ENCODE measurements at places on chromosomes 12 and 14.

DNA sequence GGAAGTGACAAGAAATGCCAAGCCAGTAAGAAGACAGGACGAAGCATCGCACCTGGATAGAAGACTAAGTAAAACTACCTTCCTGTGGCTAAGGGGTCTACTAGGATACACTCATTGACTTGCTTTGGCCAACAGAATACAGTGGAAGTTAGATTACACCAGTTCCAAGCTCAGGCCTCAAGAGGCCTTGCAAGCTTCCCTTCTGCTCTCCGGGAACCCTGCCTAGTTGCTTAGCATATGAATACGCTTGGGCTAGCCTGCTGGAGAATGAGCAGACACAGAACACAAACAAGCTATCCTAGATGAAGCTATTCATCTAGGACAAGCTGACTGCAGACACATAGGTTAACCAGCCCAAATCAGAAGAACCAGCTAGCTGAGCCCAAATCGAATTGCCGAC lies 97.0 kb downstream of the DPF3 start:
- DNase-seq, result no peak

DNA sequence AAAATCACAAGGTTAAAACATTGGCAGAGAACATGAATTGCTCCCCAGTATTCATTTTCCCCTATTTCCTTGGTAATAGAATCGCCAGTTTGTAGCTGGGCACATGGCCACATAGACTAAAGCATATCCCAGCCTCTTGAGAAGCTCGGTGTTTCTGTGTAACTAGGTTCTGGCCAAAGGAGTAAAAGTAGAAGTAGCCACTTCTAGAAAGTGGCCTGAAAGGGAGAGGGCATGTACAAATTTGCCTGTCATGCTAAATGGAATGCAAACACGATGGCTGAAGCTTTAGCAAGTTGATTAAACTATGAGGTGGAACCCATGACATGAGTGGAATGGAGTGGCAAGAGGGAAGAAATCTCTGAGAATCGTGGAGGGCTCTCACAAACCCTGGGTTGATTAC lies 173.7 kb upstream of the EGLN3 start:
- DNase-seq, result no peak

- DNase-seq, result no peak
Measured at GRCh38 chr14:91419044-91419397, 1.4 kb upstream of the CCDC88C start.

- DNase-seq, result no peak
Measured at GRCh38 chr14:38404616-38405015, 148.7 kb upstream of the CLEC14A start.

- no peak for DNase-seq
Measured at GRCh38 chr12:32201096-32201495, 94.4 kb downstream of the BICD1 start.

Measured in stimulated activated CD8-positive, alpha-beta memory T cell treated with anti-CD3 and anti-CD28 coated beads, Interleukin-15, amount 100 ng/mL, for 4 hours (primary cell).